GM12865 (cell line): ENCODE measurements at places on chromosomes 12 and 14.
A peak's percentile ranks its signal among the peaks of the same experiment; 100 is the strongest.

- peak; percentile 70 for DNase-seq
Measured at GRCh38 chr12:107402041-107403022, 283.3 kb upstream of the PWP1 start.

GRCh38 chr12:22231078-22231477, 103.4 kb downstream of the ST8SIA1 start:
- no peak for DNase-seq

DNA sequence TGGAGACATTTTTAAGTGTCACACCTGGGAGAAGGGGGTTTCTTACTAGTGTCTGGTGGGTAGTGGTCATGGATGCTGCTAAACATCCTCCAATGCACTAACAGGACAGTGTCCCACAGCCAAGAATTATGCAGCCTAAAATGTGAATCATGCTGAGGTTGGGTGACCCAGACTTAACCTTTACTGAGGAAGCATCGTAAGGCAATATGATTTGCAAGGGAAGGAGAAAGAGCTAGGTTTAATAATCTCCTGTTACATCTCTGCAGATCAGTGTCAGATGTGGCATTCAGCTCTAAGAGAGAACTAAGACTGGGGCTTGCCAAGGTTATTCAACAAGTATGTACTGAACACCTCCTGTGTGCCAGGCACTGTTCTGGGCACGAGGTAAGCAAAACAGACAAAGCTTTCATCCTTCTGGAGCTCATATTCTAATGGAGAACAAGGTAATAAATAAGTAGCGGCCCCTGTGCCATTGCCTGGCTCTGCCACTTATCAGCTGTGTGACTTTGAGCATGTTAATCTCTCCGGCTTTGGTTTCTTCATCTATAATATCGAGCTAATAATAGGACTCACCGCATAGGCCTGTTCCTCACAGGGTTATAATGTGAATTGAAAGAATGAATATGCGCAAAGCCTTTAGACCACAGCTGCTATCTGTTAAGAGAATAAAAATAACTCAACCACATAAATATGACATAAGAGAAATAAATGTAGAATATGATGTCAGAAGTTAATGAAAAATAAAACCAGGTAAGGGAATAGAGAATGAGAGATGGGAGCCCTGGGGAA, 13.5 kb upstream of the GOLGA5 start:
- no peak for DNase-seq

DNA sequence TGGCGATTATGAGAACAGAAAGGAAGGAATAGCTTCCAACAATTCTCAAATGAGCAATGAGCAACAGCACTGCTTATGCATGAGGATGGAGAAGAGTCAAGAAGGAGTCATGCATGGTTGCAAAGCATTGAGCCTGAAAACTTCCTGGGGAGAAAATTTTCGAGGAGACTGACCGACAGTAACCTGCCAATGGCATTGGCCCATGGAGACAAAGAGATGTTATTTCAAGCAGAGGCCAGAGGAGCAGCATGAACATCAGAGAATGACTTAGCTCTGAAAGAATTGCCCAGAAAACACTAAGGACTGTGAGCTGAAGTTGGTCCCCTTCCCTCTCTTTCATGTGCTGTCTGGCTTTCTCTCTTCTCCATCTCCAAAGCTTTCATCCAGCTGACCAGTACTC, 343.4 kb downstream of the ADAMTS20 start:
- DNase-seq: no peak

DNA sequence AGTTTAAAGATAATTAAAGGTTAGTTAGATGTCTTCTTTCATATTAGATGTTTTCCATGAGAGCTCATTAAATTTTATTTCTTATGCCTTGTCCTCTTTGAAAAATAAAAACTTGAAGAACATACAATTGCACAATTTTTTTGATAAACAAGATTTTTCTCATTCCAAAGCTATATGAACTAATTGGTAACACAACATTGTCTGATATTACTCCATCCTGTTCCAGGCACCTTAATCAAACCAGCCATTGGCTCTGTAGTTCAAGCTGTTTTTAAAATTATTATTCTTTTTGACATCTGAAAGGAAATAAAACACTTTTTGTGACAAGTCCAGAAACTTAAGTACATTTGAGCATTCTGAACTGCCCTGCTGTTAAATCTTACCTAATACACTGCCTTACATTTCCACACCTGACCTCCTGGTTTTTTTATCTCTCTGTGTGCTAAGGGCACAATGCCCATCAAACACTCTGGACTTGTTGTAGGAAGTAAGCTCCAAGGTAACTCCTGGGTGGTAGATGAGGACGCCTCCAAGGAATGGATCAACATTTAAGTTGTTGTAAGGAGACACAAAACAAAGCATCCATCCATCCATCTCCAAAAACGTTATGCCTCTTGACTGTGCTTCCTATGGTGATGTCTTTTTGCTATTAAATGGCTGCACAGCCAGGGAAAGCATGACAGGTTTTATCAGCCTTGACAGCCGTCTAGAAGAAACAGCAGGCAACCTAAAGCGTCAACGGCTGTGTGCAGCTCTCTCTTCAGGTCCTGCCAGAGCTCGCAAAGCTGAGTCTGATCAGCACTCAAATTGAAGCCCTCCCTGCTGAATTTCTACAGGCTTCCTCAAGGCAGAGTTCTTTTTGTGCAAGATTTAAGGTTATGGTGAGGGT, 449.9 kb upstream of the FLRT2 start:
- no peak for DNase-seq

- no peak for DNase-seq
Measured at GRCh38 chr14:98411154-98411553, 860.8 kb downstream of the BCL11B start.

- DNase-seq: no peak
Measured at GRCh38 chr12:12473223-12473622, 89.4 kb downstream of the DUSP16 start.

DNA sequence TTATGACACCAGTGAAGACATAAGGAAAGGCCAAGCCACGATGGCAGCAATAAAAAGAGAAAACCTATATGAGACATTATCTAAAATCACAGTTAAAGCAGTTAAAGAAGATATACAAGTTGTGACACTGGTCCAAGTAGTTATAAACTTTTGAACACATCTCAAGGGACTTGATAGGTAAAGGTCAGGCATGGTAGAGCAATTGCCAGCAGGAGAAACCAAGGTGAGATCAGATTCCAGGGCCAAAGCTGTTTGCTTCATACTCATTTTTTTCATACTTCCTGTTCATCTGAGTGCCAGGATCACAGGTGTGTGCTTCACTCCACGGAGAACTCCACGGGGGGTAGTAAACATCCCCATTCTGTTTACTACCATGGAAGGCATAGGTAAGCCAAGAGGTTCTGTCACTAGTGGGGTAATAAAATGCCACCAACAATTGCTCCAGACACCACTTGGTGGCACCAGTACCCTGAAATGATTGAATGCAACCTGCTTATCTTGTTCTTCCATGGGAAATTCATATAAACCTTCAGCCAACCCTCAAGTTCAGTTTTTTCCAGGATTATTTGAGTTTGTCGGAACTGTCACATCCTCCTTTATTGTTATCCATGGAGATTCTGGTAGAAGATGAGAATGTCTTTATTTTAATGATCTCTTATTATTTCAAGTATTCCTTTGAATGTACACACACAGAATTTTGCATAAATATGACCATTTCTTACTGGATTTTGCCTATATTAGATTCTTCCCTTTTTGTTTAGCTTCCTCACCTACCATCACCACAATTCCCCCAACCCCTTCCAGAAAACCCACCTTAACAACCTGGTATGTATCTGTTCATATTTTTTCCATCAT, 59.2 kb upstream of the TSPAN8 start:
- DNase-seq: peak; percentile 32

GRCh38 chr12:109613649-109614455, 40.3 kb downstream of the MVK start:
- DNase-seq: no peak

- no peak for DNase-seq
Measured at GRCh38 chr12:108284163-108284562, 54.9 kb downstream of the CMKLR1 start.

- DNase-seq: no peak
Measured at GRCh38 chr12:49552014-49552413, 13.2 kb downstream of the KCNH3 start.

GRCh38 chr14:64544607-64545312, 4.2 kb downstream of the HSPA2 start:
- DNase-seq: no peak

GRCh38 chr12:27429606-27430005, 16.9 kb upstream of the SMCO2 start:
- no peak for DNase-seq

- no peak for DNase-seq
Measured at GRCh38 chr14:58571769-58572472, 65.8 kb upstream of the DACT1 start.

GRCh38 chr12:83826112-83826511, 1086.5 kb downstream of the SLC6A15 start:
- DNase-seq: peak; percentile 49

GRCh38 chr12:6099316-6099715, 25.2 kb downstream of the VWF start:
- no peak for DNase-seq

GRCh38 chr12:51896236-51896635, 8.3 kb downstream of the ANKRD33 start:
- no peak for DNase-seq

- peak; percentile 67 for DNase-seq
Measured at GRCh38 chr14:68734231-68734732, 58.6 kb downstream of the ZFP36L1 start.

DNA sequence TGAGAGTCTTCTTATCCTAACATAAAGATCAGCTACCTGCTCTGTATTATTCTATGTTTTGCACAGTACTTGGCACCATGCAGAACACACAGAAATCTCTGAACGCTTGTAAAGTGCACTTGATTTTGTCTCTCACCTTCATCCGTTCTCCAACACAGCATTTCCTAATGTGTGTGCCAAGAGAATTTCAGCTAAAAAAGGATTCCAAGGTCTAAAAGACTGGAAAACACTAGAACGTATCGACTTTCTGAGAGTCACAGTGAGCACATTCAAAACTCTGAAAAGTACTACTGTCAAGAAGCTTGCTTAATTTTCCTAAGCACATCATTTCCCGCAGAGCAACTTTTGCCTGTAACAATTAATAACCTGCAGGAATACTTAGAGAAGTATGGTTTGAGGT, 211.1 kb downstream of the ANO2 start:
- no peak for DNase-seq

GRCh38 chr14:93693914-93694313, 94.4 kb downstream of the PRIMA1 start:
- no peak for DNase-seq

- DNase-seq: no peak
Measured at GRCh38 chr12:4992871-4993270, 50.8 kb upstream of the KCNA5 start.

- DNase-seq: peak; percentile 73
Measured at GRCh38 chr14:72904840-72905561, 11.1 kb upstream of the DPF3 start.

DNA sequence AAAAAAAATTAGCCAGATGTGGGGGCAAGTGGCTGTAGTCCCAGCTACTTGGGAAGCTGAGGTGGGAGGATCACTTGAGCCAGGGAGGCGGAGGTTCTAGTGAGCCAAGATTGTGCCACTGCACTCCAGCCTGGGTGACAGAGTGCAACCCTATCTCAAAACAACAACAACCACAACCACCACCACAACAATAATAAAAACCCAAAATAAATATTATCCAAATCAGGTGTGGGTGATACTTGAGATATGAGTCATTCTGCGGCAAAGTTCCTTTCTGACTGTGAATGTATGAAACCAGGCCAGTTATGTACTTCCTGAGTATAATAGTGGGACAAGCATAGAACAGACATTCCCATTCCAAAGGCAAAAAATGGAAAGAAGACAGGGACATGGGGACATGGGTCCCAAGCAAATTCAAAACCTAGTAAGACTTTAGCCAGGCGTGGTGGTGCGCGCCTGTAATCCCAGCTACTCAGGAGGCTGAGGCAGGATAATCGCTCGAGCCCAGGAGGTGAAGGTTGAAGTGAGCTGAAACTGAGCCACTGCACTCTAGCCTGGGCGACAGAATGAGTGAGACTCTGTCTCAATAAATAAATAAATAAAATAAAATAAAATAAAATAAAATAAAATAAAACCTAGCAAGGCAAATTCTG, 9.7 kb upstream of the ERC1 start:
- peak; percentile 53 for DNase-seq

GRCh38 chr12:59600171-59600570, 4.3 kb downstream of the SLC16A7 start:
- DNase-seq: no peak

DNA sequence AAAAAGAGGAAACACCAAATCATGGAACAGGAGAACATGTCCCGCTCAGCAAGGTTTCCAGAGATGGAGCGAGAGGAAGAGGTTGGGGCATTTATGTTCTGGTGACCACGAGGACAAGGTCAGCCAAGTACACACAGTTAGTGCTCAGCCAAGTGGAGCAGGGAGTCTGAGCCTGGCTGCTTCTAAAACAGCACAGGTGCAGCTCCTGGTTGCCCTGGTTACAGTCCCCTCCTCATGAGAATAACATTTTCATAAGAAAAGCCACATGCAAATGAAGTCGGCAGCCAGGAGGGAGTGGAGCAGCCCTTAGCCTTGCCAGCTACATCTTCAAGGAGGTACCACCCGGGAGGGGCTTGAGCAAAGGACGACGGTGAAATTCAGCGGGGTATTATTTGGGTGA, 81.8 kb downstream of the NOS1 start:
- peak; percentile 21 for DNase-seq

GRCh38 chr14:58362798-58363412, 32.8 kb upstream of the TOMM20L start:
- peak; percentile 34 for DNase-seq

GRCh38 chr12:32398816-32399369, 465 bp upstream of the FGD4 start:
- no peak for DNase-seq

DNA sequence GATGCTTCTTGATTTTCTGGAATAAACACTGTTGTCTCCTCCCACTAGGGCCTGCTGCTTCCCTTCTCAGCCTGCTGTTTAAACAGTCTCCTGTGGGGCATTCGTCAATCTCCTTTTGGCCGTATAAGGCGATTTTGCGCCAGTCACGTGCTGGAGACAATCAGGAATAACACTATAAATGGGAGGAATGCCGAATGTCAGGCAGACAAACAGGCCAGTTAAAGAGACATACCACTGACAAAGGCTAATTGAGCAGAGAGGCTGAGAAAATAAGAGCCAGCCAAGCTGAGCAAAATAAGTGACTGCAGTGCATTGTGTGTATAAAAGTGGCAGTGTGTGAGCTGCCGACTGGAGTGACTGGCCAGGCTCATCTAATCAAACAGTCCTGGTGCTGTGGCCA, 23.3 kb downstream of the DMAC2L start:
- DNase-seq: no peak

DNA sequence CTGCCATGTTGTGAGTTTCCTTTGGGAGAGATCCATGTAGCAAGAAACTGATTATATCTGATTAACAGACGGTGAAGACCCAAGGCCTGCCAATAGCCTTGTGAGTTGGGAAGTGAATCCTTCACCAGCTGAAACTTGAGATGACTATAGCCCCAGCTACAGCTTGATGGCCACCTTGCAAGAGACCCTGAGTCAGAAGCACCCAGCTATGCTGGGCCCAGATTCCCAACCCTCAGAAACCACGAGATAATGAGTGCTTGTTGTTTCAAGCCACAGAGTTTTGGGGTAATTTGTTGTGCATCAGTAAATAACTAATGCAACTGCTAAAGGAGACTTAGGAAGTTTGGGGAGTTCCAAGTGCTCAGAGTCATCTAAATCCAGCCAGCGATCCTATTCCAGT, 80.3 kb downstream of the AVPR1A start:
- no peak for DNase-seq
